SK-N-SH (cell line): ENCODE measurements at places on chromosomes 4 and X.

- DNase-seq: no peak
Observed at GRCh38 chrX:148185631-148186030, 204.5 kb downstream of the FMR1NB start.

- no peak for DNase-seq
Observed at GRCh38 chr4:104457308-104457981, 37.2 kb downstream of the CXXC4 start.

- DNase-seq: no peak
Observed at GRCh38 chrX:116526010-116526409, 63.2 kb upstream of the CT83 start.

DNA sequence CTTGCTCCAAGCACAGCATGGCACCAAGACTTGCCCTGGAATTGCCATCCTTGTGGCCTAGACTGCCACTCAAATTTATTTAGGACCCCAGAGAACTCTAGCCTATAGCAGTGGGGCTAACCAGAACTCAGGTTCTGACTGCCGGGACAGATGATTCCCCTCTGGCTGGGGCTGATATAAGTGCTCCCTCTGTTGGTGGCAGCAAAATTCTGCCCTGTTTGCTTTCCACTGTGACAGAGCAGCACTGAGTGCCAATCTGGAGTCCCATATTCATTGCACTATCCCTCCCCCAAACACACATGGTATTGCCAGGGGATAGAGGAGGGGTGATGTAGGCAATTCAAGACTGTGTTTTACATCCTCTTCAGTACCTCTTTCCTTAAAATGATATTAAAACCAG, 1081.9 kb downstream of the FAT4 start:
- no peak for DNase-seq

DNA sequence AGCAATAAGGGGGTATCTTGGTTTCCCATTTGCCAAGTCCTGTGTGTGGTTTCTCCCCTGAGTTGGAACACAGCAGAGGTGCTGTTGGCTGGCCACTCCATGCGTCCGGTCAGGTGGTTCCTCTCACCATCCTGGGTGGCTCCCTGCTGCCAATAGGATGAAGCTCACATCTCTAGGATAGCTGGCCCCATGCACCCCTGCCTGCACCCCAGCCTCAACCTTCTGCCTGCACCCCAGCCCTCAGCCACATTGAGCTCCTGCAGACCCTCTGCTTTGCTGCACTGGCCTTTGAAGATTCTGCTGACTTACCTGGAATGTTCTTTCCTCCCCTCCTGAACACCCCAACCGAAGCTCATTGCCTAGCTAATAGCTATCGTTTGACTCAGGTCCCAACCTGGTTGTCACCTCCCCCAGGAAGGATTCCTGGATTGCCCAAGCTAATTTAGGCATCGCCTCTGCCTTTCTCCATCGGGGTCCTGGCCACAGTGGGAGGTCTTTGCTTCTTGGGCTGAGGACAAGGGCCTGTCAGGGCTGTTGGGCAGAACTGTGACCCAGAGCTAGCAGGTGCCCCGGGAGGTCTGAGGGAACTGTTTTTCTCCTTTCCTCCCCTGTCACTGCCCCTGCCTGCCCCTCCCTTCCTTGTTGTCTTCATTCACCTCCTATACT, 36.6 kb upstream of the GRPEL1 start:
- peak; percentile 15 for DNase-seq

GRCh38 chrX:27598312-27598711, 8.2 kb downstream of the DCAF8L2 start:
- DNase-seq: no peak

GRCh38 chr4:109691411-109691920, 11.8 kb downstream of the CASP6 start:
- DNase-seq: no peak

- peak; percentile 24 for DNase-seq
Observed at GRCh38 chr4:2256156-2256731, 5.7 kb downstream of the MXD4 start.

DNA sequence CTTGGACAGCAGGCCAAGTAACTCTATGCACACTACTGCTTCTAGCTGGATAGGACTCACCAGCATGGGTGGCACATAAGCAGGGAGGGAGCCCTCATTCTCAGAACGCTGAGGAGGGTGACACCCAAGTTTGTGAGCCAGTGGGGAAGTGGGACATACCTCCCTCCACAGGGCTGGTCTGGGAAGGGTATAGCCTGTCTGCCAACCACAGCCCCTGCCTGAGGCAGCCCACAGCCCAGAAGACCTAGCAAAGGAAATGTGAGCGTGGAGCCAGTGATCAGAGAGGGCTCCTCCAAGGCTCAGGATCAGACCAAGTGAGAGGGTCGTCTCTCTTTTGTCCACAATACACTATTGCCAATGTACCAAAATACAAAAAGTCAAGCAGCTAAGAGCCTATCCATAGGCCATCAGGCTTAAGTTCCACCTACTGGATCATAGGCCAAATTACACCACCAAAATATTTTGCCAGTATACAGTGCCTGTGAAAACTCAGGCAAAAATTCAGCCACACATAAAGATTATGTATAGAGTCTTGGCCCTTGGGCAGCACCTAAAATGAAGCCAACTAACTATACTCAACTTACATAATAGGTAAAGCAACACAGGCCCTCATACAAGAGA, 1203.1 kb downstream of the PCDH18 start:
- DNase-seq: no peak

- DNase-seq: no peak
Observed at GRCh38 chrX:36950495-36951253, 57.5 kb upstream of the FAM47C start.

- DNase-seq: no peak
Observed at GRCh38 chr4:114615435-114615834, 16.8 kb downstream of the UGT8 start.

DNA sequence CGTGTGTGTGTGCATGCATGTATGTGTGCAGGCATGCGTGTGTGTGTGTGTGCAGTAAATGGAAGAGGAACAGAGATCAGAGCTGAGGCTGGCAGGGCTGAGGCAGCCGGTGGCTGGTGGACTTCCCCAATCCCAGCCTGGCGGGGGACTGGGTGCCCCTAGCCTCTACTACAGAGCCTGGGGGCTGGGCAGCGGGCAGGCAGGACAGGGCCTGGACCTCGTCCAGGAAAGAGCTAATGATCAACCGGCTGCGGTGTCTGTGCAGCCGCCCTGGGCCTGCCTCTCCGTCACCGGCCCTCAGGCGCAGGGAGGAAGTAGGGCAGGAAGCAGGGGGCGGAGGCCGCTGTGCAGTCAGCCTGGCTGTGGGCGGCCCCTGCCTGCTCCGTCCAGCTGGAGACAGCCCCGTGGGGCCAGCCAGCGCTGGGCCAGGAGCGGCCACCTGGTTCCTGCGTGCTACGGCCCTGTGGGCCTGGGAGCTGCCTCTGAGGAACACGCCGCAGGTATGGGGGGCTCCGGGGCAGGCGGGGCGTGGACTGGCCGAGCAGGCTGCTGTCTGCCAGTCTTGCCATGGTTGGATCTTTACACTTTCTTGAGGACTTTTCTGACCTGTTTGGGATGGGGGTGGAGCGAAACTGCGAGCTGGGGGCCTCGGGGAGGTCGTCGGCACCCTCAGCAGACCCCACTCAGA, at the start of gene SH3TC1:
TSS of gene SH3TC1 (plus strand) at position 385 of the 688 bp plus-strand sequence. CDS start 5,905 bp downstream, outside the sequence.
- peak; percentile 97 for DNase-seq

DNA sequence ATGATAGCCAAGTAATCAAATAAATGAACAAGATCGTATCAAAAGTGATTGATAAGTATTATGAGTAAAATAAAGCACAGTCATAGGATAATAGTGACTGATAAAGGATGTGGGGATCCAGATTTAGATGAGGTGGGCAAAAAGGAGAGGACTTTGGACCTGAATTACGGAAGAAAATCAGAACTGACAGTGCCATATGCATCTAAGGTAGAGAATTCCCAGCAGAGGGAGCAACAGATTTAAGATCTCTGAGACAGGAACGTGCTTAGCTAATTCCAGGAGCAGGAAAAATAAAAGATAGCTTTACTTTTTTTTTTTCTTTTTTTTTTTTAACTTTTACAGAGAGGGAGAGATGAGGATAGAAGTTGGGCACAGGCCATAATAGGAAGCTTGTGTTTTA, 189.9 kb downstream of the NWD2 start:
- DNase-seq: no peak

GRCh38 chr4:24980064-24980690, 50.6 kb downstream of the LGI2 start:
- DNase-seq: peak; percentile 53

GRCh38 chr4:138659037-138659811, 356.4 kb upstream of the NOCT start:
- no peak for DNase-seq

- no peak for DNase-seq
Observed at GRCh38 chrX:132294776-132295495, 75.7 kb upstream of the RAP2C start.

GRCh38 chr4:150942539-150942938, 72.5 kb downstream of the LRBA start:
- no peak for DNase-seq

DNA sequence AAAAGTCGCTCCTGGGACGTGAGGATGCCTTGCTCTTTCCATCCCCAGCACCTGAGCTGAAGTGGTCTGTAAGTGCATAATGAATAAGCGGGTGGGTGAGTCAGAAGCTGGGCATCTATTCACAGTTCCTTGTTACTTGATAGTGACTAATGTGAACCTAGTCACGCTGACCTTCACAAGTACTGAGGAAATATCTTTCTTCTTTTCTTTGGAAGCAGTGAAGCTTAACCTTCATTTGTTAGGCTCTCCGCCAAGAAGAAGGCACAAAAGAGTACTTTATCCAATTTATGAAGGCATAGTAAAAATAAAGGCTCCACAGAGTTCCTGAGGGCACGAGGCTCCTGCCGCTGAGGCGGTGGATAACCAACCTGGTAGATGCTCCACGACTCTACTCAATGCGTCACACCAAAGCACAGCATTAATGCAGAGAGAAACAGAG, 475.7 kb upstream of the SLIT2 start:
- no peak for DNase-seq

- no peak for DNase-seq
Observed at GRCh38 chrX:8684201-8684965, 47.6 kb downstream of the ANOS1 start.

DNA sequence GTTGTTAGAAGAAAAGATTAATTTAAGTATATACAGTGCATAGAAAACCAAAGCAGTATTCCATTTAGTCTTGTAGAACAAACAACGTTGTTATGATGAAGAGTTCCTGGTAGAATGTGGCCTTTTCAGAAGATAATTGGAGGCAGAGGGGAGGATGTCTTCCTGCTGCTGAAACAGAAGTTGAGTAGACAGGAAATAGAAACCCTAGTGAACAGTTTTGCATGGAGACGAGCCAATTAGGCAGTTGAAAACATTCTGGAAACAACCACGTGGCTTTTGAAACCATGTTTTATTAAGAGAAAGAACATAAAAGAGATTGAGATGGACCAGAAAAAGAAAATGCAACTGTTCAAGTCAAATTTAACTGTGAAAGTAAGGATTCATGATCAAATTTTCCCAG, 325.2 kb downstream of the CAMK2D start:
- DNase-seq: no peak

- no peak for DNase-seq
Observed at GRCh38 chr4:9600246-9600645, 156.0 kb downstream of the DEFB131A start.

DNA sequence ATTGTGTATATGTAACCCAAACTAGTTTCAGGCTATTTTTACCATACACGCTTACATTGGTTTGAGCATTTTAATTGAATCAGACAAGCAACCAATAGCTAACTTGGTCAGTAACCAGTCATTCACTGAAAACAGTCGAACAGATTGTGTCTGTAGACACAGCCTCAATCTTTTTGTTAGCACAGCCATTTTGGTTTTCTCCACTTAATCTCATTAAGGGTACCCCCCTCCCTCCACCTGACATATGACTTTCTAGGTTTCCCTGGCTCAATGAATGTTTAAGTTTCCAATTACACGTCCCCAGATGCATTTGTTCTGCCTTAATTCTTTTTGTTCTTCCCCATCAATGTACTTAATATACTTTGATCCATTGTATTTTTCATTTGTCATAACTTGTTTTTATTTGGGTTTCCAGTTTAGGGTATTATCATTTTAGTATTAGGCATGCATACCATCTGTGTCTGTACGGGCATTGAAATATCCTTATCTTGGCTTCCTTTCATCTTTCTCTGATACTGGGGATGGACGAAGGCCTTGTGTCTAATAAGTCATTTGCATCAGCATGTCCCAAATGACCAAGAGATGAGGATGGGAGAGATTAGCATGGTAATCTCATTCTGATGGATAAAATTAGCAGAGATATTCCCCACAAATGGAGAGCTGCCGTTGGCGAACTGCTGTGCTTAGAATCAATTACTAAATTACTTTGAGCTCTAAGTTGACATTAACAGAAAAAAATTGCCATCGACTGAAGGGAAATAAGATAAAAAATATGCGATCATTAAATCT, 35.9 kb upstream of the PHOX2B start:
- DNase-seq: peak; percentile 62

DNA sequence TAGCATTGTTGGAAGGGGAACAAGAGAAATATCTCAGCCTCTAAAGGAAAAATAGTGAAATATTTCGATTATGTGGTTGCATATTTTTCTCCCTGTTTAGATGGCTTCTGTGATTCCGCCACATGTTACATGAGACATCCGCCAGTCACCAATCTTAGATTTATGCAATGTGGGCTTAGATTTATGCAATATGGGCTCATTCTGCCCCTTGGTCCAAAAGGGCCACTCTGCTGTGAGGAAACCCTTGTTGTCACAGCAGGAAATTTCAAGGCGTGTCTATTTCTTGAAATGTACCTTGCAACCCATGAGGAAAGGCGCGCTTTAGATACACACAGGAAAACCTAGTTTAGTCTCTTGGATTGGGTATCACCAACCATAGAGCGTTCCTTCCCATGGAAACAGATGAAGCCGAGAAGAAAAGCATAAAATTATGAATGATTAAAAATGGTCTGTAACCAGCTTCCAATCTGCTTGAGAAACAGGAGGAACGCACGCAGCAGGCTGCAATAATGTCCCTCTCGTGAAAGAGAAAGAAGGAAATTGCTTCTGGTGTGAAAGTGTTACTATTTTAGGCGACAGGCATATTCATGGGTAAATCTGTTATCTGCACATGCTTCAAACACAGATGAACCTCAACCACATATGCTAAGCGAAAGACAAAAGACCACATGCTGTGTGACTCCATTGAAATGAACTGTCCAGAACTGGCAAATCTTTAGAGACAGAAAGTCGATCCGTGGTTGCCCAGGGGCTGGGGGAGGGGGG, 3.7 kb downstream of the RS1 start:
- no peak for DNase-seq

DNA sequence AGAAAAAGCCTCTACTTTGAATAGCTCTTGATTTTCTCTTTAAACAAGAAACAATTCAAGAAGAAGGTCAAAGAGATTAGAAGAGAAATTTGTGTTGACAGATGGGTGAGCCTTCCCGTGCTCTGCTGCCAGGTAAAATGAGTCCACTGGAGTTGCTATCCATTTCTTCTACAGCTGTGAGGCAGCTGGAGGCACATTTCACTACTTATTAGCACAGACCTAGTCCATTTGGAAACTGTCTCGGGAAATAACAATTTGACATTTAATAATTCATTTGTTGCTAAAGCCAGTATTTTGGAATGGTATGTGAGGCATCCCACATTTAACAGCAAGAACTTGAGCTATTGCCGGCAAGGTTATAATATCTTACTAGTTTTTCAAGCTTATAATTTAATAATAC, 396.8 kb upstream of the GRIA3 start:
- no peak for DNase-seq
